ENCODE measurements at places on chromosomes 16 and 17. TPM values are rescaled to one million over a fixed set of nuclear protein-coding genes. Genes with fewer than 3 reads are reported as not detected.

Gene KRT39
- not detected for total RNA-seq

DNA sequence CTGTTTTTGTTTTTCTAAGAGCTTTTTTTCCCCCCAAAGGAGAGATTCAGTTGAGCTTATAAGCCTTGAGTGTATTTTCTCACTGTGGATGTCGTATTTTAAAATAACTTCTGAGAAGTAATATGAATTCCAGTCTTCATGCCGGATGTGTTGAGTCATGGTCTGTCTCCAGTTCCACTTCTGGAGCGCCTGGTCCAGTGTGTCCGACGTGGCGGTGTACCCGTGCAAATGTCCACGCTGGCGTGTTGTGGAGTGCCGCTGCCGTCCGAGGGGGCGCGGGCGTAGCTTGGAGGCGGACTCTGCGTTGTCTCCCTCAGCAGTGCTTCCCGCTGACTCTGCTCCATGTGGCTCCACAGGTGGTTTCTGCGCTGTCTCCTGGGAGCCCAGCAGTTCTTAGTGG, 60.9 kb upstream of the ZNF750 start:
- no peak overlapping the region for H3K27ac ChIP-seq
- H3K4me1 ChIP-seq: no peaks in the 10 kb centered on the region
- H3K27me3 ChIP-seq: no peaks in the 10 kb centered on the region
- H3K4me3 ChIP-seq: no peak overlapping the region

DNA sequence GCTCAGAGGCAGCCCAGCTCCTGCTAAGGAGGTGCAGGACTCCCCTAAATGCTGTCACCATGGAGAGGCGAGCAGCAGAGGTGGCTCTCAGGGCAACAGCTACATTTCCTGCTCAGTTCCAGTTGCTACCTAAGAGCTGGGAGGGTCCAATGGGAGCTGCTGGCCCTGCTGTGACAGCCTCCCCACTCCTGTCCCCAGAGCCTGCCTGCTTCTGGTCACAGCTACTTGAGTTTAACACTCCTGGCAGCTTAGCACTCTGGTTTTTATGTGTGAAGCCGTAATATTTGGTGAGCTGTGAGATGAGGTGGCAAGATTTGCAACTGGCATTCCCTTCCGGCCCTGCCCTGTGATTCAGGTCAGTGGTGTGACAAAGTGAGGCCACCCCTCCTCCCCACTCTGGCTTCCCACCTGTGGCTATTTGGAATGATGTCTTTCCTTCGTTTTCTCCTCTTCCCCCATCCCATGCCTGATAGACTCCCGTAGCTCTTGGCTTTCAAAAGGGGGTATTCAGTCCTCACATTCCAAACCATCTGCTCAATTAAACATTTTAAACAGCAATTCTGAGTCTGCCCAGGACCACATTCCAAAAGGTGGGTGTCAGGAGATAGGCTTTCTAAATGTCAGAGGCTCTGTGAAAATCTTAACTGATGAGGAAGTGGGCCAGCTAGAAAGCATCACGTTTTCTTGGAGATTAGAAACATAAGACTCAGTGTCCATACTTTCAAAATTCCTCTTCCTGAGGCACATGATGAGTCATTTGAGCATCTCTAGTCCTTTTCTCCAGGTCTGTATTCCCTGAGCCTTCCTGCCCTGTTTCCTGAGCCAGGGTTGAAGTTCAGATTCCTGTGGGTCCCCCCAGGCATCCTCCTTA, 42.6 kb upstream of the SKAP1 start:
- no peak overlapping the region for H3K27ac ChIP-seq
- H3K36me3 ChIP-seq: no peaks in the 10 kb centered on the region
- peak; percentile 52 for DNase-seq
- H3K4me1 ChIP-seq: peaks cover 8% of the 10 kb centered on the region
- peaks cover 4% of the 10 kb centered on the region for H3K27me3 ChIP-seq
- H3K4me3 ChIP-seq: no peak overlapping the region

- H3K4me1 ChIP-seq: peaks cover 32% of the 10 kb centered on the region
- peak overlapping the region; percentile 64 for H3K27ac ChIP-seq
- no peak for DNase-seq
Observed at GRCh38 chr17:29124925-29125273, 55.3 kb downstream of the MYO18A start.

Gene ASPHD1
- 3.9 TPM for total RNA-seq

- H3K4me3 ChIP-seq: no peak overlapping the region
- no peaks in the 10 kb centered on the region for H3K27me3 ChIP-seq
Observed at GRCh38 chr17:78120971-78121800, 7.4 kb downstream of the TMC6 start.

DNA sequence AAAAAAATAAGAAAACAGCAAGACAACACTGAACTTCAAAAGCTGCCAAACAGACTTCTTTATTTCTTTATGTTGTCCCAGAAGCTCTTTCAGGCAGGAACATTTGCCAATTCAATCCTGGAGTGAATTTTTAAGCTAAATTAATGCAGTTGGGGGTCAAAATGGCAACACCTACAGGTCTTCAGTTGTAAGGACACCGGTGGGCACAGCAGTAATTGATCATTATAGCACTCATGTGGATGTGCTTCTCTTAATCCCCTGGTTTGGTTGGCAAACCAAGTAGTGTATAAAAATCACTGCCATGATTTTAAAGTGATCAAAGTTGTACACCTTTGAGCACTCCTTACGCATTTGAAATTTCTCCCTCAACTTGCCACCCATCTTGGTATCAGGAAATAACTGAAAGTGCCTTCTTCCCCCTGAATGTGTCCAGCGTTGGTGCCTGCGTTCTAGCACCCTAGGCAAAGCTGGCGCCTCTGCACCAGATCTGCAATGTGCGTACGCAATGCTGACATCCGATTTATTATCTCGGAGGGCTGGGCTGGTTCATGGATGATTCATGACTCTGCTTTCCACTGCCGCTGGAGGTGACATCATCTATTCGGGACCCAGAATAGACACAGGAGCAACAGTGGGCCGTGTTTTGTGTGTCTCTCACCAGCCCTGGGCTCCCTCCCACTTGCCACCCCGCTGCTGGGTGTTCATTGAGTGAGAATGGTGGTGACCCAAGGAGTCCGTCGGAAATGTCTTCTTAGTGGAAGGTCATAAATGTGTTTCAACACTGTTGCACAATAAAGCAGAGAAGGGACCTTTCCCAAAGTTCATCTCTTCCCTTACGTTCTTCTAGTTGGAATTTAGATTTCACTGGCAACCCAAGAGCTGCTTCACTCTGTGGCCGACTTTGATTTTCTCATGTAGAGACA, 203.4 kb downstream of the CCDC182 start:
- DNase-seq: peak; percentile 93
- no peaks in the 10 kb centered on the region for H3K27me3 ChIP-seq

Gene CLEC19A
- total RNA-seq: not detected

GRCh38 chr17:63706336-63707082, 6.6 kb upstream of the LIMD2 start:
- peaks cover 13% of the 10 kb centered on the region for H3K36me3 ChIP-seq
- H3K27me3 ChIP-seq: no peaks in the 10 kb centered on the region
- H3K4me1 ChIP-seq: no peaks in the 10 kb centered on the region
- H3K27ac ChIP-seq: no peak overlapping the region
- DNase-seq: no peak
- H3K4me3 ChIP-seq: no peak overlapping the region

Gene KCNH6
- 0.06 TPM for total RNA-seq

DNA sequence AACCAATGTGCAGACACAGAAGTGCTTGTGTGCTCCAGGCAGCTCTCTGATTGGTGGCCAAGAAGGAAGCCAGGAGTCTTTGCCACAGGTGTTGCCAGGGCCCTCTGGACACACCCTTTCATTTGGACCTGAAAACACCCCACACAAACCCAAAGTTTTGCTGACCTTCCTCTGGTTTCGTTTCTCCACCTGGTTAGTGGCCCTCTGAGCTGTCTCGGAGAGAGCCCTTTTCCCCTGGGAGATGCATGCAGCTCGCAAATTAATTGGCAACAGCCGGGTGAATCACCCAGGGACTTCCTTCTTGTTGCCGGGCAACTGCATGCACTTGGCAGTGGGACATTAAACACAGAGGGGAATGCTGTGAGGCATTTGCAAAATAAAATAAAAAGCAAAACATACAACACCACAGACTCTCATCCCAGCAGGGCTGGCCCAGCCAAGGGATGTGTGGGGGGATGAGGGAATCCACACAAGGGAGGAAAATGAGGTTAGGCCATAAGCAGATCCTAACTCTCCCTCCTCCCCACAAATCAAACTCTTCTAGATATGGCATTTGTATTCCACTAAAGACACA, 286.6 kb downstream of the SOX9 start:
- no peaks in the 10 kb centered on the region for H3K4me1 ChIP-seq
- DNase-seq: no peak
- no peak overlapping the region for H3K4me3 ChIP-seq
- no peaks in the 10 kb centered on the region for H3K27me3 ChIP-seq
- no peaks in the 10 kb centered on the region for H3K36me3 ChIP-seq

GRCh38 chr16:76963614-76964315, 227.2 kb upstream of the MON1B start:
- H3K36me3 ChIP-seq: no peaks in the 10 kb centered on the region
- no peak overlapping the region for H3K27ac ChIP-seq
- H3K4me3 ChIP-seq: no peak overlapping the region
- no peaks in the 10 kb centered on the region for H3K4me1 ChIP-seq
- H3K27me3 ChIP-seq: no peaks in the 10 kb centered on the region

DNA sequence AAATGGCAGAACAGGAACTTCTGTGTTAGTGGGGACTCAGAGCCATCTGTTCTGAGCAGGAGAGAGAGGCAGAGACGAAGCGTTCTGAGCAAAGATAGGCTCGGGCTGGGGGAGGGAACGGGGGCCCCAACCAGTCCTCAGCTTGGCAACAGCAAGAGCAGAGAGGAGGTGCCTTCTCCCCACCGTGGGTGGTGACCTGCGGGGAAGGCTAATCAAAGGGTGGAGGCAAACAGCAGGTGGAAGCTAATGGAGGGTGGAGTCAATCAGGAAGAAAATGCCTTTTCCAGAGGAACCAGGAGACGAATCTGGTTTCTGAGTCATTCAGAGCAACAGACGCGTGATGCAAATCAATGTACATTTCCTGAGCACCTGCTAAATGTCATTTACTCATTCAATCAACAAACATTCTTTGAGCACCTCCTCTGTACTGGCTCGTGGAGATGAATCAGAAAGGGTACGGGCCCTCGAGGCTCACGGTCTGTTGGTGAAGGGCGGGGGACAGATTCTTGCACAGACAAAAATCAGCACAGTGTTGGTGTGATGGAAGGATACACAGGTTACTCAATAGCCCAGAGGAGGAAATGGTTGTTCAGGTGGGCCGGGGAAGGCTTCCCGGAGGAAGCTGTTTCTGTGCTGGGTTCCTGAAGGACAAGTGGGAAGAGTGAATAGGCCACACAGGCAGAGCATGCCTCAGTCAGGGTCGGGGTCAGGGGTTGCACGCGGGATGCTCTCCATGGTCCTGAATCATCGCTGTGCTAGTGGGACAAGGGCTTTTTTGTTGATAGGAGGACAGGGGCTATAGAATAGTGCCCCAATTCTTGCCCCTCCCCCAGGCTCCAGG, 5.7 kb upstream of the SPNS2 start:
- no peak overlapping the region for H3K4me3 ChIP-seq
- H3K4me1 ChIP-seq: no peaks in the 10 kb centered on the region
- H3K36me3 ChIP-seq: no peaks in the 10 kb centered on the region
- H3K27ac ChIP-seq: no peak overlapping the region
- H3K27me3 ChIP-seq: peaks cover 19% of the 10 kb centered on the region

- H3K36me3 ChIP-seq: no peaks in the 10 kb centered on the region
- H3K4me3 ChIP-seq: no peak overlapping the region
- H3K27ac ChIP-seq: no peak overlapping the region
- DNase-seq: no peak
- H3K4me1 ChIP-seq: no peaks in the 10 kb centered on the region
Observed at GRCh38 chr16:78375055-78375679, 275.7 kb downstream of the WWOX start.

DNA sequence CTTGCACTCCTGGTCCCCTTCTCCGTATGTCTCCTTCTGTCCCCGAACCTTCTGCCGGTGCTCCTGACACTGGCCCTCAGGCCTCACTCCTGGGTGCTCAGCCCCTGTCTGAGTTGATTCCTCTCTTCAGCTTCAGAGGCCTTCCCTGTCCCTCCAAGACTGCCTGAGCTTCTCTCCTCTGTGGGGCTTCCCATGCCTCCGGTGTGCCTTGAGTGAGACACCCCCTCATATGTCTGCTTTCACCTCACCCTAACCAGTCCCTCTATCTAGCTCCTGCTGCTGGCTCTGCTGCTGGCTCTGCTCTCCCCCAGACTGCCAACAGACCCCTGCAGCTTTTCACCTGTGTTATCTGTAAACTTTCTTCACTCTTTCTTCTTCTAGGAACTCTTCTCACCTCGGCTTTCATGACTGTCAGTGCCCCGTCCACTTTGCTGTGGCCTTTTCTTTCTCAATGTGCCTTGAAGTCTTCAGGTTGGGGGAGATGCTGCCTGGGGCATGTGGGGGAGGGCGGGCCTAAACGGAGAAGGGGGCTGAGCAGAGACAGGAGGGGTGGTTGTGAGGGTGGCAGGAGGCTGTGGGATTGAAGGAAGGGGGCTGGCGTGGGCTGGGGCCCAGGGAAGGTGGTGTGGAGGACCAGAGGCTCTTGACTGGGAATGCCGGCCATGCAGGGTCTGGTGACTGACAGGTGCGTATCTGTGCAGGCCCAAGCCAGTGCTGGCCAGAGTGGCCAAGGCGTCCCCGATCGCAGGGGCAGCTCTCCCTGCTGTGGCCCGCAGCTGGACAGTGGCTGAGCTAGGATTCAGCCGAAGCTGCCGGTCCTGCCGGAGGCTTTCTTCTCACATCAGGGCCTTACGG, 81.3 kb downstream of the METRNL start:
- H3K4me1 ChIP-seq: no peaks in the 10 kb centered on the region
- DNase-seq: no peak
- no peak overlapping the region for H3K4me3 ChIP-seq
- H3K36me3 ChIP-seq: no peaks in the 10 kb centered on the region
- no peak overlapping the region for H3K27ac ChIP-seq

Gene OR4D1
- not detected for total RNA-seq

Gene ARHGDIA
- total RNA-seq: 177 TPM

Gene TUBD1
- 9.0 TPM for total RNA-seq

DNA sequence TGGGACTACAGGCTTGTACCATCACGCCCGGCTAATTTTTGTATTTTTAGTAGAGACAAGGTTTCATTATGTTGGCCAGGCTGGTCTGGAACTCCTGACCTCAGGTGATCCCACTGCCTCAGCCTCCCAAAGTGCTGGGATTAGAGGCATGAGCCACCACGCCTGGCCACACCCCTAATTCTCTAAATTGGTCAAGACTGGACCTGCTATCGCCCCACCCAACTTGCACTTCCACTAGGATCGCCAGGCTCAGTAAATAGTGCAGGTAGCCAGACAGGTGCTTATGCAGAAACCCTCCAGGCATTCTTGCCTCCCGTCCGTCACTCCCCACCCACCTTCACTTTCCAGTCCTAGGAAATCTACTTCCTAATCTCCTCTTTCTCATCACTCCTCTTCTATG, 481.4 kb upstream of the EEF2KMT start:
- DNase-seq: no peak
- H3K27ac ChIP-seq: no peak overlapping the region
- H3K27me3 ChIP-seq: peaks cover 15% of the 10 kb centered on the region

Gene CACNG5
- not detected for total RNA-seq

Gene LDHD
- total RNA-seq: 12.2 TPM

- H3K27me3 ChIP-seq: no peaks in the 10 kb centered on the region
- no peaks in the 10 kb centered on the region for H3K4me1 ChIP-seq
- no peaks in the 10 kb centered on the region for H3K36me3 ChIP-seq
- no peak overlapping the region for H3K27ac ChIP-seq
- H3K4me3 ChIP-seq: no peak overlapping the region
- no peak for DNase-seq
Observed at GRCh38 chr16:85413691-85414663, 199.1 kb upstream of the GSE1 start.
